ENCODE measurements at places on chromosomes 12 and 14.

GRCh38 chr12:51124504-51124903 lies 41.1 kb upstream of the CSRNP2 start:
- DNase-seq, result no peak

GRCh38 chr14:32453857-32454810 lies 125.0 kb downstream of the AKAP6 start:
- DNase-seq, result no peak

GRCh38 chr14:94424371-94424770 lies 28.2 kb downstream of the SERPINA11 start:
- DNase-seq, result no peak

- DNase-seq, result no peak
Observed at GRCh38 chr12:131124487-131125280, 171.0 kb downstream of the ADGRD1 start.

DNA sequence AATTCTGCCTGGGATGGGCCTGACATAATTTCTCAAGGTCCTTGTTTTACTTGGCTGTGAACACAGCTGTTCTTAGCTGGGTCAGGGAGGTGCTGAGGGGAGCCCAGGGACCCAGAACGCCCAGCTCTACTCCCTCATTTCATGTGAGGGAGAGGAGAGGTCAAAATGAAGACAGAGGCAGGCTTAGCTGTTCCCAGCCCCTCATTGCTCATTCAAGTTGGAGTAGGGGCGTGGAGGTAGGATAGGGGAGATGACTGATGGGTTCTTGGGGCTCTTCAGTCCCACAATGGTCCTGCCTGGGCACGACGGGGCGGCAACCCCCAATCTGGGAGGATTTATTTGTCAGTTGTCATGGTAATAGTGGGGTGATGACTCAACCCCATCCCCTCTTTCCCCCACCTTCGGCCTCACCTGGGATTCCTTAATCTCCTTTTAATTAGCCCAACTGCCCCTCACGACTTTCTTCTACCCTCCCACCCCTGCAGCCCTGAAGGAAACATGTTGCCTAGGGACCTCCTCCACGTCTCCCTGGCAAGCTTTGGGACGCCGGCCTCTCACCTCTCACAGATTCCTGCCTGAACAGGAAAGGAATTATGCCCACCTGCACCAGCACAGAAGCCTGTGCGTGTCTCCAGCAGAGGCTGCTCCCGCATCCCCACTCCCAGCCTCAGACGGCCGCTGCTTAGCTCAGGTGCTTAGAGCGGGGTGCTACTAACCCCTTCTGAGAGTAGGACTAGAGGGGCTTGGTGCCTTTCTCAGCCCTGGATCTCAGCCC lies 10.2 kb downstream of the SPRYD3 start:
- DNase-seq, result no peak

DNA sequence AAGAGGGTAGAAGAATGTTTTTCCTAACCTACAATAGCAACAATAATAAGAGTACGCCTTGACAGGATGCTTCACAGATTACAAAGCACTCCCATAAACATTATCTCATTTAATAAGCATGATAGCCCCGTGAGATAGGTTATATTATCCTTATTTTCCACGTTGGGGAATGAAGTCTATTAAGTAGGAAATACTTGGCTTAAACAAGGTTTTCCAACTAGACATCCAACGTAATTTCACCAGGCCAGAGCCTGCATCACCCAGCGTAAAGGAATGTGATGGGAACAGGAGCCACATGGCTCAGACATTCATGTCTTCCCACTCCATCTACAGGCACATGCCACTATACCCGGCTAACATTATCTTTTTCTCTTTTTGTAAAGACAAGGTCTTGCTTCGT lies 223.4 kb upstream of the AMIGO2 start:
- DNase-seq, result no peak

DNA sequence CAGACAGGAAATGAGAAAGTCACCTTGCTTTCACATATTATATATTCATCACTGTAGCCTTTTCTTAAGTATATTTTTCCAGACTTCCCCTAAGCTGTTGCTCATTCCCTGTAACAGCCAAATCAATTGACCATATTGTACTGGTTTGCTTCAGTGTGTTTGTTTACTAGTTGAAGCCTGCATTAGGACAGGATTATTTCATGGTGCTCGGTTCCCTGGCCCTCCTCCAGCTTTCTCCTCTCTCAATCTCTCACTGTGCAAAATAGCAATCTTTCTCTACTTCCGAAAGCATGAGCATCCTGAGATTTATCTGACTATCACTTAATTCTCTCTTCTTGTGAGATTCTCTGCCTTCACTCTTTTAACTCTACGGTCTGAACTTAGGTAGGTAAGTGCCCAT lies 2.4 kb downstream of the SLC35F4 start:
- DNase-seq, result no peak

DNA sequence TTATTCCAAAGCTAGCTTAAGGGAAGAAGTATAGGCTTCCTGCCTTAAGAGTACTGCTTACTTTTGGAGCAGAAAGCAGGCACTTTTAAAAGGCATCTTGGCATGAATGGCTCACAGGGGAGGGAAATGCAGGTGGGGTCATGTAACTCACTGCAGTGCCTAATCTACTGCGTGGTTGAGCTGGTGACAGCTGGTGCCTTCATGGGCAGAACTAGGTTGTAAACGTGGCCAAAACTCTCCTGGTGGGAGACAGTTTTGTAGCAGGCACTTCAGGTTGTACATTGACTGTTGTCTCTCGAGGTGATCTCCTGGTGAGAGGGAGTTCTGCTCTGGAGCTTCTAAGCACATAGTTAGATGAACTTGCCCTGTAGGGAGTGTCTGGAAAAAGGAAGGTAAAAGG lies 962.5 kb downstream of the DIO2 start:
- no peak for DNase-seq

DNA sequence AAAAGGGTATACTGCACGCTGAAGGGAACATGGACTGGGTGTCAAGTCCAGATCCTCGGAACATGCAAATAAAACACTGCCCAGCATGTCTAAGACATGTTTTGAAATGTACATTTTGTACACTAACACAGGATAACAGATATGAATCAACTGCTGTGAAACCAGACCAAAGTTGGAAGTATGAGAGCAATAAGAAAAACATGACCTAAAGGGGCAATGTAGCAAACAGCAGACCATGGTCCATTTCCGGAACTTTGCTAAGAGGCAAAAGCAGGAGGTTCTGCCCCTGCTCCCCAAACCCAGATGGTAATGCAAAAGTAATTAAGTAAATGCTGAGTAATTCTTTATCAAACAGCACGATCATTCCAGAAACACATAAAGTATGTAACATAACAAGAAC lies 125.2 kb downstream of the SLC25A21 start:
- no peak for DNase-seq

DNA sequence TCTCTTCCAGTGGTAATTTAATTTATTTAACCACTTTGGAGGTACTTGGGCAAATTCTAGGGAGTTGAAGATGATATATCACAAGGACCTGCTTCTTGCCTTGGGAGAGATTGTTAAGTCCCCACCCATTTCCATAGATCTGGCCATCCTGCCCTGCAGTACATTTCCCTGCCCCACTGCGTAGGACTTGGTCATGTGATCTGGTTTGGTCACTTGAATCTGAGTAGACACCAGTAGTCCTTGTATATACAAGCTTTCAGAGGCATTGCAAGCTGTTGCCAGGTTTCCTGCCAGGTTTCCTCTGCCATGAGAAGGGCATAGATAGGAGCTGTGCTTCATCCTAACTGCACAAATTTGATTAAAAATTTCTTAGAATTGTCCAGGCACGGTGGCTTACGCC lies 200.0 kb downstream of the ADAMTS20 start:
- no peak for DNase-seq

DNA sequence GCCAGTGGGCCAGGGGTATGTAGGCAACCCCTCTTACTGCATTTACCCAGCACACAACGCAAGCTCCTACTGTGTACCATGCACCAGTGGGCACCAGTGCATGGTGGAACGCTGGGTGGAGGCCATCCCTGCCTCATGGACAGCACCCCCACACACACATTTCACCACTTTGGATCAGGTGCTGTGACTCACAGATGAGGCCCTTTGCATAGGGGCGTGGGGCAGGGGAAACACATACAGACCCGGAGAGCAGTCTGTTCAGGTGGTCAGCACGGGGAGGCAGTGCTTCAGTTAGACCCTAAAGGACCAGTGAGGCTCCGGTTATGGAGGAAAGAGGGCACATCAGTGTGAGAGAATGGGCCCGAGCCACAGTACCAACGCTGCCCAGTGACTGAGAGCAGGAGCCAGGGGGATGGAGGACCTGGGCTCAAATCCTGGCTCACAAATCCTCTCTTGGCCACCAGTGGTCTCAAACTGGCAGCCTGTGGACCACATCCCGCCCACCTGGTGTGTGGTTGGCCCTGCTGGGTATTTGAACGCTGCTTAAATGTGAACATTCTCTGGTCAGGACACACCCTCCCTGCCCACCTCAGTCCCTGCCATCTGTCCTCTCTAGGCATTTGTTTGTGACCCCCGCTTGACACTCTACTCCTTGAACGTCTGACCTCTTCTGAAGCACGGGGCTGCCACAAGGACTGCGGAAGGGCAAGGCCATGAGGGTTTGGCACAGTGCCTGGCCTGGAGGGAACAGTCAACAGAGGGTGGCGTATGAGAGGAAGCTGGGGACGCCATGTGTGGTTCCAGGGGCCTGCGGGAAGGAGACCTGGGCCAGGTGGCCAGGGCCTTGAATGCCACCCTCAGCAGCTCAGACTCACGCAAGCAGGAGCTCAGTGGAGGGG lies 46.7 kb downstream of the FAM222A start:
- DNase-seq, result no peak

DNA sequence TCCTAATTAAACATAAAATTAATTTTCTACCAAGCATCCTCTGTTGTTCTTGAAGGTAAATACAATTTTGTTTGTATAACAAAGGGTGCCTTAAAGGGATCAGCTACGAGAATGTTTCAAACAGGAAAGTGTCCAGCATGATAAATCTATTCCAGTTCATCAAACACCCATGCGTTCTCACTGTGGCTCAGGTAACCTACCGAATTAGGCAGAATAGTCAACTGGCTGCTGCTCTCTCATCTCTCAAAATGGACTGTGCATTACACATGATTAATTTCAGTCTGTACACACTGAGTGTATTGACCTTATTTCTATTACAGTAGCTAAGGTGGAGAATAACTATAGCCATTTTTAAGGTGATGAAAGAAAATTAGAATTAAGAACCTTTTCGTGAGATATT lies 127.5 kb upstream of the RMST start:
- no peak for DNase-seq

GRCh38 chr14:82412545-82412944 lies 878.9 kb upstream of the SEL1L start:
- DNase-seq, result no peak

DNA sequence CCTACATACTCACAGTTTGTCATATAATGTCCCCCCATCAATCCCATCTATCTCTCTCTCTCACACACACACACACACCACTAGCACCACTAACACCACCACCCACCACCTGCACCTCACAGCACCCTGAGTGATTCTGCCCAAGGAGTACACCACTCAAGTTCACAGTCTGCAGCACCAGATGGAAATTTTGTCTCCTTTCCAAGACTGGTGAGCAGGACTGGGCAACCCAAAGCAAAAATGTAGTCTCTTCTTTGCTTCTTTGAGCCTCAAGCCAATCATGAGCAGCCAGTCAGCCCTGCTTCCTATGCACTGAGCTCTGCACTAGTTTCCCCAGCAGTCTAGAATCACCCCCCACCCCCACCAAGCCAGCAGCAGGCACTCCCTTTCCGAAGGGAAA lies 15.0 kb upstream of the ARMH4 start:
- no peak for DNase-seq

DNA sequence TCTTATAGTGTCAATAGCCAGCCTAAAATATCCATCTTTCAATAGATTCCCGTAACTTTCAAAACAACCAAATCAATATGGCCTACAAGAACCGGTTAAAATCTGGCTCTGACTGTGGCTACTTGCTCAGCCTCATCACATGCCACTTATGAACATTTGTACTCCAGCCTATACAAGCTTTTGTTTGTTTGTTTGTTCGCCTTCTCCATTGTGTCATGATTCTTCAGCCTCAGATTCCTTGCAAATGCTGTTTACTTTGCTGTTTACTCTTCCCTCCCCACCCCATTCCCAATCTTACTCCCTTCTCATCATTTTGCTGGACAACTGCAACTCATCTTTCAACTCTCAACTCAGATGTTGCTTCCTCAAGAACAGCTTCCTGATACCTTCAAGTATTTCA lies 161.2 kb downstream of the CAPZA3 start:
- DNase-seq, result no peak

GRCh38 chr14:87896393-87897380 lies 96.3 kb downstream of the GALC start:
- peak; percentile 5 for DNase-seq

DNA sequence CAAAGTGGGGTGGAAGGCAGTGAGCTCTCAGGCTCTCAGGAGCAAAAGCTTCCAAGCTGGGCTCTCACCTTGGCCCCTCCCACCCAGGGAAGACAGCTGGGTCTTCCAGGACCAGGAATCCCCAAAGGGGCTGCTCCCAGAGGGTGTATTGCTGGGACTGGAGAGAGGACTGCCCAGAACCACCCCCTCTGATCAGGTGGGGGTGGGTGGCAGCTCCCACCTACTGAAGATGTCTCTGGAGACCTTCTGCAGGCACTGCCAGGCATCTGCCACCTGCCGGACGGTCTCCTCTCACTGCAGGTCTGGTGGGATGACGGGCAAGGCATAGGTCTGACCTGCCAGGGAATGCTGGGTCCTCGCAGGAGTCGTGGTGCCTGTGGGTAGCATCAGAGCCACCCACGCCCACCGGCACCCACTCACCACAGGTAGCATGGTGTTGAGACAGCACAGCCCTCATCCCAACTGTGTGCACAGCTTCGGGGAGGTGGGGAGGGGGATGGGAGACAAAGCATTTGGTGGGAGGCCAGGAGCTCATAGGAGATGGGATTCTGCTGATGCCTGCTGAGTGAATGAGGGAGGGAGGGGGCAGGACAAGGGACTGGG lies 103.2 kb downstream of the SINHCAF start:
- DNase-seq, result no peak

DNA sequence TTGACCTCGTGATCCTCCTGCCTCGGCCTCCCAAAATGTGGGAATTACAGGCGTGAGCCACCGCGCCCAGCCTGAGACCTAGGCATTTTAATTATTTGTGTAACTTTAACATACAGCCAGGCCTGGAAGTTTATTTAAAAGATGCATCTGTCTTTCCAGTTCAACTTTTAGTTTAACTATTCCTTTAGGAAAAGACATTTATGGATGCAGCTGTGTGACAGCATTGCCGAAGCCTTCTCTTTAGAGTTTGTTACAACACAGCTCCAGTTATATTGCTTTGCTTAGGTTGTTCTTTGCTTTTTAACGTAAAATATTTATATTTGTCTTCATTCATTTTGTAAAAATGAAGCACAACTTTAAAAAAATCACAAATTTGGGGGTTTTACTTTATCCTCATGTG lies 67.0 kb downstream of the DIP2B start:
- DNase-seq, result no peak

All from AG09319 (cell line).